SHP77 treated with DMSO at 0.1 percent for 48 hours (cell line): ENCODE measurements at places on chromosomes 6 and 20.

DNA sequence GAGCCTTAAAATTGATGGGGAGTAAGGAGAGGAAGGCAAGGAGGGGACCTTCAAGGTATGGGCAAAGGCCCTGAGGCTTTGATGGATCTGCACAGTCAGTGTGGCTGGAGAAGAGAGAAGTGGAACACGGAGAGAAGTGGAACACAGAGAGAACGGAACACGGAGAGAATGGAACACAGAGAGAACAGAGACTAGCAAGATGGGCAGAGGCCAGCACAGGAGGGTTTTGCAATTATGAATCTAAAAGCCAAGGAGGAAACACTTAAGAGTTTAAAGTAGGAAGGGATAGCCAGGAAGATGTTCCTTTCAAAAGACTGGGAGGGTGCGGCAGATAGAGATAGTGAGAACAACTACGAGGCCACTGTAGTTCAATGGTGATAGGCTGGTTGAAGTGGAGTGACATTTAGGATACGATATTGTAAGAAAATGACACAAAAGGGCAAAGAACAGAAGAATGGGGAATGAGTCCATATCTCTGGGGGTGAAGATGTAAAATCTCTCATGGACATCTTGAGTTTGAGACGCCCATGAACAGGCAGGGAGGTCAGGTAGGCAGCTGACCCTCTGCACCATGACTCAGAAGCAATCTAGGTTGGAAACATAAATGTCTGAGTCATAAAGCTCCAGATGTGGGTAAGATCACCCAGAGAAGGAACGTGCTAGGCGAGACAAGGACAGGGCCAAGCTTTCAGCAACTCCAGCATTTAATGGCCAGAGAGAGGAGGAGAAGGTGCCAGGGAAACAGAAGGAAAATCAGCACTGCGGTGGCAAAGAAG lies 25.4 kb downstream of the ZMYND8 start:
- DNase-seq = no peak

- DNase-seq = no peak
Measured at GRCh38 chr20:11982289-11982954, 64.7 kb downstream of the BTBD3 start.

GRCh38 chr6:150076196-150076893 lies 7.4 kb upstream of the ULBP3 start:
- no peak for DNase-seq

GRCh38 chr20:38905375-38905774 lies 20.8 kb upstream of the FAM83D start:
- no peak for DNase-seq

GRCh38 chr6:142045380-142046278 lies 87.1 kb upstream of the GJE1 start:
- DNase-seq = no peak

DNA sequence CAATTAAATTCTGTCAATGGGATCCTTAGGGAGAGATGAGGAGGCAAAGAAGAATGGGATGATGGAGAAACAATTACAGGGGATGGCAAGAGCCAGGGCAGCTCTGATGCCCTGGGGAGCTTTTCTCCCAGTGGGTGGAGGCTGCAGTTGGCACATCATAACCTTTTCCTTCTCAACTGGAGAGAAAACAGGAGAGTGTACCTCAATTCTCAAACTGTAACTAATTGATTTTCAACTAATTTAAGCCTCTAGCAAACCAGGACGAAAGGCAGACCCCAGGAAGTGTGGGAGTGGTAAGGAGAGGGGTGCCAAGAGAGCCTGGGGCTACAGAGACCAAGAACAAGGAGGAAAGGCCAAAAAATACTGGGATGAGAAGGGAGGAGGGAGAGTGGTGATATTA lies 5.7 kb downstream of the BMP5 start:
- DNase-seq = peak; percentile 27

DNA sequence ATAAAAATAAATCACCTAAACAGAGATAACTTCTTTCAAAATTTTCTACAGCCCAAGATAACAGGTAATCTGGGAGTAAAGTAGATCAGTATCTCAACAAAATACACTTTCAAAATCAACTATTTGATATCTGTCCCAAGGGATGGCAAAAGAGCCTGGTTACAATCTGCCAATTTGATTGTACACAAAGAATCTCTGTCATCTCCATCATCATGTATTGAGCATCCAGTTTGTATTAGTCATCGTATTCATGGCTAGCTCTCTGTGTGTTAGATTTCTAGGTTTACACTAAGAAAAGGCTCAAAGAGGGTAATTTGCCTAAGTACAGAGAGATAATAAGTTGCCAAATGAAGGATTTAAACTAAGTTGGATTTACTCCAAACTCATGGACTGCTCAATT lies 329.0 kb upstream of the NRSN1 start:
- no peak for DNase-seq

- DNase-seq = no peak
Measured at GRCh38 chr6:100899202-100899601, 18.1 kb upstream of the ASCC3 start.

DNA sequence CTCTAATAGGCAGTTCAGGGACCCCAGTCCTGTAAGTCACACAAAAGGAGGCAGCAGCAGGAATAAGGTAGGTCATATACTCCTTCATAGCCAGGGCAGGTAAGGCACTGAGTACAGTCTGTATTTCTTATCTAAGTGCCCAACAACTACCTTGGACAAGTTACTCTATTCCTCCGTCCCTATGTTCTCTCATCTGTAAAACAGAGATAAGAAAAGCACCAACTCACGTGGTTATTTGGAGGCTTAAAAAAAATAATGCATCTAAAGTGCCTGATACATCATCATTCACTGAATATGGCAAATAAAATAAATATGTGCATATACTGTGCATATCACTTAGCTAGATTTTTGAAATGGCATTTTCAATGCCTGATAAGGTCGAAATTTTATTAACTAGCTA lies 298.1 kb upstream of the CDYL start:
- no peak for DNase-seq

- DNase-seq = no peak
Measured at GRCh38 chr6:845101-845500, 152.2 kb upstream of the EXOC2 start.

DNA sequence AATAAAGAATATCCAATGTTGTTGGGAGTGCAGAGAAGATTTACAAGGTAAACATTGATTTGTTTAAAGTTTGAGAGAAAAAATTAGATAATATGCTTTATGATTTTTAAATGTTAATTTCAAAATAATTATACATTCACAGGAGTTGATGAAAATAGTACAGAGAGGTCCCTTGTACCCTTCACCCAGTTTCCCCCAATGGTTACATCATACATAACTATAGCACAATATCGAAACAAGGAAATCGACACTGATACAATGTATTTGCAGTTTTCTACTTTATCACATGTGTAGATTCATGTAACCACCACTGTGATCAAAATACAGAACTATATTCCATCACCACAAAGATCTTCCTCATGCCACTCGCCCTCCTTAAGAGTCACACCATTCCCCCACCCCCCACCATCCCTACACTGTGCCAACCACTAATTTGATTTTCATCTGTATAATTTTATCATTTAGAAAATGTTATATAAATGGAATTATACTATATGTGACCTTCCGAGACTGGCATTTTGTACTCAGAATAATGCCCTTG lies 11.7 kb upstream of the HLA-DRA start:
- no peak for DNase-seq

DNA sequence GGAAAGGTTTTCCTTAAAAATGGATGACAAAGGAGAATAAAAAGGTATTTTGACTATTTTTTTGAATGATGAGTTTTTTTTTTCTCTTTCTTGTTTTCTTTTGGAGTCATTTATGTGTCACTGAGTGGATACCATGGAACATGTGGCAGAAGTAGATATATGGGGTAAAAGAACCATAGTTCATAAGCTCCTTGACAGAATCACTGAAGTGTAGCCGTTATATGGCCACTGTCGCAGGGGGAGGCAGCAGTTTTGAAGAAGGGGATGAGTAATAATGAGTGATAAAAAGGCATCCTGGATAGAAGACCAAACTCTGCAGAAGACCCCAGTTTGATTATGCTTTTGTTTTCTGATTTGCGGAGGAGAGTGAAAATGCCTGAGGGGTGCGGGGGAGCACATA lies 15.5 kb downstream of the PTPN1 start:
- DNase-seq = no peak

- no peak for DNase-seq
Measured at GRCh38 chr6:28413681-28414080, 14.1 kb upstream of the ZSCAN12 start.

- no peak for DNase-seq
Measured at GRCh38 chr20:32387252-32387651, 29.1 kb downstream of the ASXL1 start.

DNA sequence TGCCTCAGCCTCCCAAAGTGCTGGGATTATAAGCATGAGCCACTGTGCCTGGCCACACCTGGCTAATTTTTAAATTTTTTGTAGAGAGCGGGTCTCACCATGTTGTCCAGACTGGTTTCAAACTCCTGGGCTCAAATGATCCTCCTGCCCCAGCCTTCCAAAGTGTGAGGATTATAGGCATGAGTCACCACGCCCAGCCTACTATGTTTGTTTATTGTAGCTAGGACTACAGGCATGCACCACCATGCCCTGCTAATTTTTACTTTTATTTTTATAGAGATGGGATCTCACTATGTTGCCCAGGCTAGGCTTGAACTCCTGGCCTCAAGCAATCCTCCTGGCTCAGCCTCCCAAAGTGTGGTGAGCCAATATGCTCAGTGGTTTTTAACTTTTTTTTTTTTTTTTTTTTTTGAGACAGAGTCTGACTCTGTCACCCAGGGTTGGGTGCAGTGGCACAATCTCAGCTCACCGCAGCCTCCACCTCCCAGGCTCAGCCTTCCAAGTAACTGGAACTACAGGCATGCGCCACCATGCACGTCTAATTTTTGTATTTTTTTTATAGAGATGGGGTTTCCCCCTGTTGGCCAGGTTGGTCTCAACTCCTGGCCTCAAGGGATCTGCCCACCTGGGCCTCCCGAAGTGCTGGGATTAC lies 12.0 kb upstream of the DDX43 start:
- DNase-seq = no peak

GRCh38 chr20:59599941-59600340 lies 4.4 kb upstream of the PHACTR3 start:
- DNase-seq = no peak

- no peak for DNase-seq
Measured at GRCh38 chr6:55833284-55833683, 42.1 kb downstream of the BMP5 start.
